Daoy (cell line): ENCODE measurements at places on chromosomes 3 and 15. TPM values are rescaled to one million over a fixed set of nuclear protein-coding genes. Genes with fewer than 3 reads are reported as not detected.

DNA sequence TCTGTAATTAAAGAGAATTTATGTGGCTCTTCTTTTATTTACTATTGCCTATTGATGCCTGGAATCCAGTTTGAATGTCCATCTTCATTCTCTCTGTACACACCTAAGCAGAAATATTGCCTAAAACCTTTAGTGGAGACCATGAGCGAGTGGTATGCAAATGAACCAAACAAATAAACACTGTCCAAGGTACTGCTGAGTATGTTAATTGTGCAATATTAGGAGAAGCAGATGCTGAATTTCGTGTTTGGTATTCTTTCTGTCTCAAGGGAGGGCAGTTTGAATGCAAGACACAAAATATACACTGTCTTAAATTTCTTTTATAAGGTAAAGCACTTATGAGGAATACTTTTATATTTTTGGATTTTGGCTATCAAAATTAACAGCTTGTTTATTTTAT is 440.9 kb downstream of the RBMS3 start:
- no peak for DNase-seq

DNA sequence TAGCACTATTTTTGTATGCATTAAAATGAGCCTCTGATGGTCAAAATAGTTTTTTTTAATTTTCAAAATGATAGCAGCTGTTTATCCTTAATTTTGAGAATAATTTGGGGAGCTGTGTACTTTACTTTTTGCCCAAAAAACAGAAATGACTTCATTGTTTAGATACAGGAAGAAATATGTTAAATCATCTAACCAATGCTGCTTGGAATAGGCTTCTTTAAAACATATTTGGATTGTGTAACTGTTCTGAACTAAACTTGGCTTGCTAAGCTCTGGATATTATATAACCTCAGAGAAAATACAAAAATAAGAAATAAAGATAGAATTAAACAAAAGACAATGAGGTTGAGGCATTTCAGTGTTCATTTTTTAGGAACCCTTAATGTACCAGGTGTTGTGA is 119.3 kb downstream of the SERPINI1 start:
- DNase-seq = no peak

GOLGA6L22 gene
- total RNA-seq = not detected in 2 replicates

VPS13C gene
- total RNA-seq = 11.6 and 11.7 TPM in 2 replicates

TNIK gene
- total RNA-seq = 7.0 and 8.7 TPM in 2 replicates
